ENCODE measurements at places on chromosomes 16 and 17. TPM values are rescaled to one million over a fixed set of nuclear protein-coding genes. Genes with fewer than 3 reads are reported as not detected.

The ACAP1 gene
- not detected for total RNA-seq

The NMRAL1 gene
- 118 TPM for total RNA-seq

The EXOC3L1 gene
- 1.4 TPM for total RNA-seq

The SLC9A5 gene
- total RNA-seq, result 1.3 TPM

The MYH1 gene
- not detected for total RNA-seq

The DNASE1L2 gene
- total RNA-seq, result 0.64 TPM

The HSD11B2 gene
- 0.30 TPM for total RNA-seq

The MAPT gene
- 0.20 TPM for total RNA-seq

The NTN3 gene
- total RNA-seq, result 0.44 TPM

The BLMH gene
- total RNA-seq, result 33.6 TPM

The KRT23 gene
- not detected for total RNA-seq

The HES7 gene
- total RNA-seq, result 0.94 TPM

The IGFBP4 gene
- total RNA-seq, result 10.1 TPM

The GSG1L gene
- total RNA-seq, result not detected

The BLTP2 gene
- 92.0 TPM for total RNA-seq

The CDYL2 gene
- total RNA-seq, result 10.1 TPM

The JPH3 gene
- total RNA-seq, result 0.05 TPM

The TSR3 gene
- 54.2 TPM for total RNA-seq

The HEATR3 gene
- 15.8 TPM for total RNA-seq

The CHCT1 gene
- not detected for total RNA-seq

The KRT17 gene
- total RNA-seq, result 6.7 TPM

The NHERF2 gene
- 175 TPM for total RNA-seq

The CDRT4 gene
- total RNA-seq, result not detected

The MT1G gene
- total RNA-seq, result 2.9 TPM

The TAT gene
- total RNA-seq, result not detected

The TPPP3 gene
- 0.69 TPM for total RNA-seq

The BEAN1 gene
- total RNA-seq, result not detected

The ICAM2 gene
- 0.84 TPM for total RNA-seq

The KRT24 gene
- total RNA-seq, result not detected

The CYGB gene
- not detected for total RNA-seq

All from M059J (cell line).